Cortex of kidney (tissue), 1 donor: ENCODE measurements at places on chromosomes 11 and 22.

DNA sequence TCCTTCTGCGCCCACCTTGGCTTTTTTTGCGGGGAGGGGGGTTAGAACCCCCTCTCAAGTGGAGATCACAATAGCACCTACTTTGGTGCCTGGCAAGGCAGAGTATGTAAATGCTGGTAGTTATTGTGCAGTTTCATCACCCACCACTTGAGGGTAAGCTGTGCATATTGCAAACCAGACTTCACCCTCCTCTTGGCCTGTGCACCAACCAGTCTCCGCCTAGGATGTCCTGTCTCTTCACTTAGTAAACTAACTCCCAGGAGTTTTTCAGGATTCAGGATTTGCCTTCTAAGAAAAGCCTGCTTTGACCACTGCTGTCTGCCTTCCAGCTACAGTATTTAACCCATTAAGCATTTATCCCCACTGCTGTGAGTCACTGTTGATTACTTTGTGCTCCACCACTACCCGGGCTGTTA, 2.0 kb upstream of the UBXN1 start:
- no peak for DNase-seq

- DNase-seq, result no peak
Observed at GRCh38 chr11:86987679-86988078, 32.5 kb upstream of the FZD4 start.

- no peak for DNase-seq
Observed at GRCh38 chr22:48366591-48366990, 1461.1 kb downstream of the BRD1 start.

DNA sequence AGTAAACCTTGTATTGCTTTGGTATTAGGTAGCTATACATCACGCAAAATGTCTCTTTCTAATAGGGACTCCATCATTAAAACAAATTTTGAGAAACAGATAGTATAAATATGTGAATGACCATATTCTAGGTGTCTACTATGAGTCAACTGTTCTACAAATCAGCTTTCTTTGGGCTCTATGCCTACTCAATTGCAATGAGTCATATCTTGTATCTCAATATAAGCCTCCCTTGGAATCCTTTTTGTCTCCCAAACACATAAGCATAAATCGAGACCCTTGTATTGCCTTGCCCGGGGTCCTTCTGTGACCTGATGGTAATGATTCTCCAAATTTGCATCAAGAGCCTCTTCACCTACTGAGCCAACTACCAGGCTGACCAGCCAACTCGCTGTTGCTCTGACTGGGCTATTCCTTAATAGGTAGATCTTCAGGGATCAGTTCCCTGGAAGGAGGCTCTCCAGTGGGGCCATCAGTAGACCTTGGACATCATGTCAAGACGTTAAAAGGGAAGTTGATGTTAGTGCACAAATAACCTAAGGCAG, 22.2 kb downstream of the BLID start:
- DNase-seq, result no peak

DNA sequence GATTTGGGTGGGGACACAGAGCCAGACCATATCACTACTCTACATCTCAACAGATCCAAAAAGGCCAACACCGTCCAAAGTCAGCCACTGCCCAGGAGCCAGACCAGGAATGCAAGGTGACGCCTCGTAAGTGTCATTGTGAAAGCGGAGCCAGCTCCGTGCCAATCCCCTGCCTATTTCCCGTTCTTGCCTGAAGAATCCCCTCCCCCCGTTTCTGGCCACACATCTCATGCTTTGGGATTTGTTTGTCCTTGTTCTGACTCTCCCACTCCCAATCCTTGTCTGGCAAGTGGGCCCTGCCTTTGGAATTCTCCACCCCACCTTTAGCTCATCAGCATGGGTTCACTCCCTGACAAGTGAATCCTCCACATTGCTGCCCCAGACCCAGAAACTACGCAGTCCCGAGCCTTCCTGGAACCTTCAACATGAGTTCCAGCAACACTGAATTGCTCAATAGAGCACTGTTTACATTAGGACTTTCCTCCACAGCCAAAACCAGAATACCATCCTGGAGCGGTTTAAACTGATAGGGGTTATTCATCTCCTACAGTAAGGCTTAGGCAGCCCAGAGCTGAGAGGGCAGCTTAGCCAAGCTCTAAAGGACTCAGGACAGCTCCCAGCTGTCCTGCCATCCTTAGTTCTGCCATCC, 6.0 kb upstream of the SLC35C1 start:
- no peak for DNase-seq

- no peak for DNase-seq
Observed at GRCh38 chr22:35547987-35548721, 7.5 kb downstream of the RASD2 start.

DNA sequence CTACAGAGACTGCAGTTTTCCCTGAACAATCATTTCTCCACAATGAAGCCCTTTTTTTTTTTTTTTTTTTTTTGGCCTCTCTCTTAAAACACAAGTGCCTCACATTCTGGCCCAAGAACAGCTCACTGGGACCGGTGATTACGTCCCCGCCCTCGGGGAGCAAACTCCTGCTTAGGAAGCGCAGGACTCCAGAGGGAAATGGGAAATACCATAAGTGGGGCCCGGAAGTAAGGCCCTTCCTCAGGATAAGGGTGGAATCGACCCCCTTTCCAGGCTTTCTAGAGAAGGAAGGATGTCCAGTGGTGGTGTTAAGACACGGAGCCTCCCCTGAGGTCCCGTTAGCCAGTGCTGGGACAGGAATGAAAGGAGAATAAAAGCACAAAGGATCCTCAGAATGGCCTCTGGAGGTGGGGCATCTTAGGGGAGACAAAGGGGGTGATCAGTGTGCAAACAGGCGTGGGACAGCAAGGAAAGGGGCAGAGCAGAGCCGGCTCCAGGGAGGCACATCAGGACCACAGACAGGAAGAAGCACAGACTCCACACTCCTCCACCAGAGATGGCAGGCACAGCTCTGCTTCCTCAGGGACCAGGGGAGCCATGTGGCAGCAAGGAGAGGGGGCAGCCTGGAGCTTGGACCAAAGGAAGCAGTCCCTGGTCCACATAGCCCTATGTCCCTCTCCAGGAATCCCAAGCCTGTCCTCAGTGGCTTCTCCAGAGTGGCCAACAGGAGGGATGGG, 61.3 kb downstream of the CHST1 start:
- no peak for DNase-seq

- no peak for DNase-seq
Observed at GRCh38 chr11:75879737-75880136, 64.7 kb downstream of the UVRAG start.

DNA sequence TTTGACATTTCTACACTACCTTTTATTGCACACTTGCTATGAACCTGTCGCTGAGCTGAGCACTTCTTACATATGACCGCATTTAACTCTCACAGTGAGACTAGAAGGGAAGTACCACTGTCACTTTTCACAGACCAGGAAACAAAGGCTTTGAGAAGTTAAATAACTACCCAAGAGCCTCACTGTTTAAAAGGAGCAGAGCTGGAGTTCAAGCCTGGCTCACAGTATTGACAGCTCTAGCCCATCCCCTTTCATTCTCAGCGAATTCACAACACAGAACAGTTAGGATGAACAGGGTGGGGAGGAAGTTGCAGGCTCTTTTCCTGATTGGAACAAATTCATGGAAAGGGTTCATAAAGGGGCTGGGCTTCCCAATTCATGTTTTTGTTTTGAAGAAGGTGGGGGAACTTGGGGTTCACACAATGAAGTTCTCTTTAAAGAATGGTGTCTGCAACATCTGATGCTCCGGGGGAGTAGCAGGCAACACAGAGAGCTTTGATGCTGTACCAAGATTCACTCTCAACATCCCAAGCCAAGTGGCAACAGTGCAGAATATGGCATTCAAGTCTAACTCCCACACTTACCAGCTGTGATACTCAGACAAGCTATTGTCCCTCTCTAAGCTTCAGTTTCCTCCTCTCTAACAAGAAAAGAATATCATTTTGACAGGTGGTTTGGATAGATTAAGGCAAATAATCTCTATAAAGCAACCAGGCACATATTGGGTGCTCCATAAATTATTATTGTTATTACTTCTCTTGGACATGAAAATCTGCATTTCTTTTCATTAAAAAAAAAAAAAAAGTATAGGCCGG, 17.2 kb downstream of the SCGB1A1 start:
- no peak for DNase-seq

DNA sequence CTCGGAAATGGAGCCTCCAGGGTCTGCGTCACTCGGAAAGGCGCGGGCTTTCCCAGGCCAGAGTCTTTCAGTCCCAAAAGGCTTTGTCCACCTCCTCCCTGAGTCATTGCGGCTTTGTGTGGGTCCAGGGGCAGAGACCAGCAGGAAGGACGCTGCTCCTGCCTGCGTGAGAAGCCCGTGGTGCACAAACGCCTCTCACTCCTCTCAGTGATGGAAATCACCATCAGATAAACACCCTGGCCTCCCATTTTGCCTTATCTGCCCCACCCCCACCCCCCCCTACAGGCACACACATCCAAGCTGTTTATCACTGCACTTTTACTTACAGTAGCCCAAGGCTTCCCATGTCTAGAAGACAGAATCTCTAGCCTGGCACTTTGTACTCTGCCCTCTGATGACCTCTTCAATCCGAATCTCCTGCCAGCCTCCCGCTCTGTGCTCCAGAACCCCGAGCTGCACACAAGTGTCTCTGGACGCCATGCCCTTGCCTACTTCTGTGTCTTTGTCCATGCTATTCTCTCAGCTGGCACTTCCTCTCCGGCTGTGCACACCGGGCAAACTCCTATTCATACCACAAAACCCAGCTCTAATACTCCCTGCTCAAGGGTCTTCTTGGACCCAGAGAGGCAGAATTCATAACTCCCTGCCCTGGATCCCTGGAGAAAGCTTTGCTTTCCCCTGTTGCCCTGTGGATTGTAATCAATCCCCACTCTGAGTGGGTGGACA, 954.6 kb downstream of the TBC1D22A start:
- DNase-seq, result no peak

DNA sequence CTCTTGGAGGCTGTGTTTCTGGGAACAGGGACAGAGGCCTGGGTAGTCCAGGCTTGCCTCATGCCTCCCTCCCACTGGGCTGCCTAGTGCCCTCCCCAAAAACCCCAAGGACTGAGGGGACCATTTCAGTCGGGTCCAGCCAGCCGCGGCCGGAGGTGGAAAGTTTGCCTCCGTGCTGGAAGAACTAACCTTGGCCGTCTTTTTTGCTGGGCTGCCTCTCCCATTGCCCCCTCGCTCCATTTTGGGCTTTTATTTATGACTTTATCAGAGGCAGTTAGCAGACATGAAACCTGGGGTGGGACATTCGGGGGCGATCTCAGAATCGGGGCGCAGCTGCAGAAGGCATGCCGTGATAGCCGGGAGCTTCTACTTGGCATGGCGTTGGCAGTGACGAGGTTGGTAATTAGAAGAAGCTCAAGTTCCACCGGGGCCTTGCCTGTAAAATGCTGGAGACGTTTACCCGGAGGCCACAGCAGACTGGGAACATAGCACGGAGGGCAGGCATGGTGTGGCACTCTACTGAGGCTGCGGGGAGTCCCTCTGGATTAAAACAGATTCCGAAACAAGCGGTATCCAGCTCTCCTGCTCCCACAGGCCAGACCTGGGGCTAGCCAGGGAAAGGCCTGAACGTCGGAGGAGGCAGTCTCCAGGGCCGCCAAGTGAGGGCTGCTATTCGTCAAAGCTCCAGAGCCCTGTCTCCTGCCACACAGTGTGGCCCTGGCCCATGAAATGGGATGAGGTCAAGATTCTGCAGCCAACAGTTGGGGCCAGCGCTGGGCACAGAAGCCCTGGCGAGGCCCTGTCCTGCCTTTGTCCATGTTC, 76.4 kb upstream of the PPARA start:
- no peak for DNase-seq

GRCh38 chr22:49913026-49913425, 5.2 kb downstream of the ALG12 start:
- no peak for DNase-seq

GRCh38 chr22:23177197-23177596, 3.1 kb upstream of the BCR start:
- no peak for DNase-seq

- DNase-seq, result no peak
Observed at GRCh38 chr11:117232911-117233409, 489 bp downstream of the RNF214 start.

GRCh38 chr11:29676993-29677392, 339.8 kb downstream of the KCNA4 start:
- no peak for DNase-seq

DNA sequence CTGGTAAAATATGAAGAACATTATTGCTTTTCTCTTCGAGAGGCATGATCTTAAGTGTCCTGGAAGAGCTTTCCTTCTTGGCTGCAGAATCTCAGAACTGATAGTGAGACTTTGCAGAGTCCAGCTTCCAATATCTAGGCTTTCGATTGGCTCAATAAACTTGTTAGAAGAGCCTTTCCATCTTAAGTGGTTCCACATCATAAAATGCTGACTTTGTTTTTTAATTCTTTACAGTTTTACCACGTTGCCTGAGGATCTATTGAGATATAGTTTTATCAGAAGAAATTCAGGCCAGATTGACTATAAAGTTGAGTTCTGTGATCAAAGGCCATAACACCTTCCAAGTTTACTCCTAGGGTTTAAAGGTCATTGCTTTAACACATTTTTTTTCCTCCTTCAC, 15.6 kb upstream of the DNAJB7 start:
- DNase-seq, result no peak

DNA sequence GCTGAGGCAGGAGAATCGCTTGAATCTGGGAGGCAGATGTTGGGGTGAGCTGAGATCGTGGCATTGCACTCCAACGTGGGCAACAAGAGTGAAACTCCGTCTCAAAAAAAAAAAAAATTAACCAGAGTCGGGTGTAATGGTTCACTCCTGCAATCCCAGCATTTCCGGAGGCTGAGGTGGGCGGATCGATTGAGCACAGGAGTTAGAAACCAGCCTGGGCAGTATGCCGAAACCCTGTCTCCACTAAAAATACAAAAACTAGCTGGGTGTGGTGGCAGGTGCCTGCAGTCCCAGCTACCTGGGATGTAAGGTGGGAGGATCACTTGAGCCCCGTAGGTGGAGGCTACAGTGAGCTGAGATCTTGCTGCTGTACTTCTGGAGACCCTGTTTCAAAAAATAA, 1.5 kb downstream of the RANGAP1 start:
- DNase-seq, result no peak

DNA sequence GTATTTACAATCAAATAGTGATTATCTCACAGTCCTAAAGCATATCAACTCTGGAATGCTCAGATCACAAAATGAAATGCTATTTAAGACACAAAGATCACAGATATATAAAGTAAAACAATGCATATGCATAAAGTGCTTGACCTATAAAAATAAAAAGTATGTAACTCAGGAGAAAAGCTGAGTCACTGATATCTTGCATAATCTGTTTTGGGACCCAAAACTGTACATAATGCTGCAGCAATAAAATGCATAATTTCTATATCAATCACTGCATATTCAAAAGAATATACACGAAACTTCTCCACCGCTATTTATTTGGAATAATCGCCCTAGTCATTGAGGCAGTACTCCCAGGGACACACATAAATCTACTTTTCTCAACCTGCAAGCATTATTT, 34.9 kb upstream of the GRIA4 start:
- no peak for DNase-seq

GRCh38 chr22:50550395-50550794, 4.7 kb downstream of the KLHDC7B start:
- no peak for DNase-seq

DNA sequence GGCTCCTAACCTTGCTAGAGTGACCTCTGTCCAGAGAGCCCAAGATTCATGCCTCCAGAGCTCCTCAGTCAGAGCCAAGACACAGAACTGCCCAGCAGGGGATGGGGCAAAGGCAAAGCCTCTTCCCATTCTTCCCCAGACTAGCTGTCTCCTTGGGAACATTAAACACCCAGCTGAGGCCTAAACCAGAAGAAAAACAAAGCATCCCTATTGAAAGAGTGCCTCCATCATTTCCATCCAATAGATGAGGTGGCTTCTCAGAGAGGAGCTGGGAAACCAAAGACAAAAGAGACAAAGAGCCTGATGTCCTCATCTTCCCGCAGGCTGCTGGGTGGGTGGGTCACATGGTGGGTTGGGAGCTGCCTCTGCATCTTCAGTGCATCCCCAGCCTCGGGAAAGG, 37.4 kb downstream of the COMMD9 start:
- no peak for DNase-seq
